NCI-H526 (cell line): ENCODE measurements at places on chromosomes 7 and 10.

- peak; percentile 95 for DNase-seq
These were observed 28.3 kb upstream of the FRMD4A start for GRCh38 chr10:14358886-14359573.

- no peak for DNase-seq
These were observed 85.0 kb upstream of the FAM180A start for GRCh38 chr7:135833642-135834041.

DNA sequence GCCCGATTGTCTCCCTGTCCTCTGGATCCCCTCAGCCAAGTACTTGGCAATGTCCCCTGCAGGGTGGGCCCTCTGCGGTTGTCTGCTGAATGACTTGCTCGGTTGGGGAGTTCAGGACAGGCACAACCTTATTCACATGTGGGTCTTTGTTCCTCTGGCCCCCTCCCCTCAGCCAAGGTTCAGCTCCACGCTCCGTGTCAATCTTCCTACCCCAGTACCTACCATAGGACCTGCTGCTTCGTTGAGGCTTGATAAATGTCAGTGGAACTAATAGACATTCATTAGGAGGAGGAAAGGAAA is 7.1 kb downstream of the CPA5 start:
- DNase-seq, result no peak

DNA sequence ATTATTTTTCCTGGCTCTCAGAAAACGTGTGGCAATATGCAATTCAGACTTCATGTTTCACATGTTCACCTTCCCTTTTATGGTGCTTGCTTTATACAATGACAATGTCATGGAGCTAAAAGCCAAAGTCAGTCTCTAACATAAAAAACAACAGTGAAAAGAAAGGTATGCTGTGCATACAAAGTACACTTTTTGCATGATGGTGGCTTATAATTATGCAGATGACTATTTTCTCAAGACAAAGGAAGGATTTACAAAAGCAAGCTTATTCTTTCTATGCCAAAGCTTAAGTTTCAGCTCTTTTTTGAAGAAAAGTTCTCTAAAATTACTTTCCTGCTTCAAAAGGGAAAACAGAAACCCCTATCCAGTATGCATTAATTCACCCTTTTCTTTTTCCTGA is 15.6 kb downstream of the ERCC6 start:
- DNase-seq, result no peak

DNA sequence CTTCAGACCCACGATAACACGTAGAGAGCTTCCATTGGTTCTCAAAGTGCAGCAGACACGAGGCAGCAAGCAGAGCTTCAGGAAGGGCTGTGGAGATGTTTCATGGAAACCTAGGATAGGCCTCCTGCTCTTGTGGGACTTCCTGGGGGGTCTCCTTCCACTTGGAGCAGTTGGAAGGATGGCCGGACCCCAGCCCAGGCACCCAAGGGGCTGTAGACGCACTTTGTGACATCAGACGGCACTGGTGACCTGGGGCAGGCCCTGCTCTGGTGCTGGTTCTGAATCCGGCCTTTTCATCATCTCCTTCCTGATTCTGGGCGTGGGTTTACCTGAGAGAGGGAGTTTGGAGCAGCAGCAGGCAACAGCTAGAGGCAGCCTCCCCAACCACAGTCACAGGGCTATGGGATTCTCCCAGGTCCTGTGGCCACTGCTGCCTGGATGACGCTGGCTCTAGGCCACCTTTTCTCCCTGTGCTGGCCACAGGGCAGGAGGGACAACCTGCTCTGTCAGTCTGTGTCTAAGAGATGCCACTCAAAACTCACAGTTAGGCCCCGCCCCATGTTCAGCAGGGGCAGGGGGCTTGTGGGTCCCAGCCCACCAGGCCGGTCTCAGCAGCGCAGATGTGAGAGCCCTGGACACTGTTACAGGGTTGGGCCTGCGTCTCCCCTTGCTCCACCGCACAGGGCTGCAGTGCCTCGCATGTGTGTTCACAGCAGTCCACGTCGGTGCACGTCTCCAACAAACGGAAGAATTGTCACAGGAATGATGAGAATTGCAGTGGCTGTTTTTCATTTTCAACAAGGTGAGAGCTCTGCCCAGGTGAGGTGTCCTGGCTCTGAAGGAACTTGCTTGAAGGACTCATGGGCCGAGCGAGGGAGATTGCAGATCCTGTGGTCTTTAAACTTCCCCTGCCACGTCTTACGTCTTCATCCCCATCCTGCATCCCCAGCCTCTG is 569.3 kb downstream of the TCERG1L start:
- DNase-seq, result no peak

- no peak for DNase-seq
These were observed 176.8 kb upstream of the FERD3L start for GRCh38 chr7:19322002-19322401.

DNA sequence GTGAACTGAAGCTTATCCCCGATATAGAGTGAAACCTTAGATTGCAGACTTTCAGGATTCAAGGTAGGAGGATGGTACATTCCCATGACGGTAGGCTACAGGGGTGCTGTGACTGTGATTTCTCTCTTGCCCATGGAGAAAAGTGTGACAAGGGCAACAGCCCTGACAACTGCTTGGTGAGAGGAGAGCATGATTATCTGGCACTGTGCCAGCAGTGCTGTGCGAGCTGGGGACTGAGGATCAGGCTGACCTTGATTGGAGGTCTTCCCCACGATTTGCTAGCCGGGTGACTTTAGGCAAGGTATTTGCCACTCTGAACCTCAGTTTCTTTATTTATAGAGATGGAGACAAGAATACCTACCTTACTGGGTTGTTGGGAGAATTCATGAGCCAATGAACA is 229.5 kb downstream of the PTEN start:
- DNase-seq, result no peak

DNA sequence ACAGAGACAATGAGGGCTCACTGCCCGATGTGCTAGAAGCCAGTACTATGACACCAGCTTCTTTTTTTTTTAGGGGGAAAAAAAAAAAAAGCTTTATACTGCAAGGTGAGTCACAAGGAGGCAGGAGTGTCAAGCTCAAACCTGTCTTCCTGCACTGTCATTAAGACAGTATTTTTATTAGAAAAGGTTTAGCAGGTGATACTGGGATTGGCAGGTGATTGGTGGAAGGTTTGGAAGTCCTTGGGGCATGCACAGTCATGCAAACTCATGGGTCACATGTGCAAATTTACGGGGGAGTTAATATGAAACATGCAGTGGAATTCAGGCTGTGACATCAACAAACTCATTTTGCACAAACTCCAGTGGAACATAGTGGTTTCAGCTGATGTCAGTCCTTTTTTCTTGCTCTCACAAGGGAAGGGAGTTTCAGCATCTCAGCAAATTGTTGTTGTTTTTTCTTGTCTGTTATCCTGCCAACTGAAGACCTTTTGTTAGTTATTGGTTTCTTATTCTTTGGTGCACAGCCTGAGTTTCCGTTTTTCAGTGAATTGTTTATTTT is 530.6 kb downstream of the ANKRD7 start:
- DNase-seq, result peak; percentile 8

DNA sequence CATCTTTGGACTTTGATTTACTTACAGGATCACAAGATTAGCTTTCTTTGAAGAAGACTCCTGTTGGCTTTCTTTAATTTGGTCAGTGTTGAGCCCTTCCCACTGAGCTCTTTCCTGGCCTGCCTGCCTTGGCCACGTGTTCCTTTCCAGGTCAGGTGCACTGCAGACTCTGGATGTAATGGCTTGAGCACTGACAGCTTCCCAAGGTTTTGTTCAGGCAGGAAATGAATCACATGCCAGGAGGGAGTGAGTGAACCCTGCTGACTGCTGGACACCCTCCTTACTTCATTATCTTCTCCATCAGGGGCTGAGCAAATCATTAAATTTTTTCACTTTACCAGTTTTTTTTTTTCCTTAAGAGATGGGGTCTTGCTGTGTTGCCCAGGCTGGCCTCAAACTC is 29.8 kb downstream of the SNX10 start:
- DNase-seq, result no peak

DNA sequence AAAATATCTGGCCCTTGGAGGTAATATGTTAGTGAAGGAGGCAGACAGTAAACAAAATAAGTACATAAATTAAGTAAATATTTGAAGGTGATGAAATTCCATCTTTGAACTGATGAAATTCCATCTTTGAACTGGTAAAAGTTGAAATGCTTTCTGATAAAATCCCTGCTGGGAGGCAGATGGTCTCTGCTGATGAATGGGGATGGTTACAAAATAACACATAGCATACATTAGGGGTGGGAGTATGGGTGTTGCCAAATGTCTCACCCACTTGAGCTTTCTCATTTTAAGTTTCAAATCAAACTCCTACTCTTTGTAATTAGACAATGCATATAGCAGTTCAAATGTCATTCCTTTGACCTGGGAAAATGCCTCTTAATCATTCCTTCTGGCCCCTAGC is 77.5 kb upstream of the SORCS3 start:
- no peak for DNase-seq

GRCh38 chr10:112811741-112812551 is 138.1 kb upstream of the TCF7L2 start:
- peak; percentile 60 for DNase-seq

DNA sequence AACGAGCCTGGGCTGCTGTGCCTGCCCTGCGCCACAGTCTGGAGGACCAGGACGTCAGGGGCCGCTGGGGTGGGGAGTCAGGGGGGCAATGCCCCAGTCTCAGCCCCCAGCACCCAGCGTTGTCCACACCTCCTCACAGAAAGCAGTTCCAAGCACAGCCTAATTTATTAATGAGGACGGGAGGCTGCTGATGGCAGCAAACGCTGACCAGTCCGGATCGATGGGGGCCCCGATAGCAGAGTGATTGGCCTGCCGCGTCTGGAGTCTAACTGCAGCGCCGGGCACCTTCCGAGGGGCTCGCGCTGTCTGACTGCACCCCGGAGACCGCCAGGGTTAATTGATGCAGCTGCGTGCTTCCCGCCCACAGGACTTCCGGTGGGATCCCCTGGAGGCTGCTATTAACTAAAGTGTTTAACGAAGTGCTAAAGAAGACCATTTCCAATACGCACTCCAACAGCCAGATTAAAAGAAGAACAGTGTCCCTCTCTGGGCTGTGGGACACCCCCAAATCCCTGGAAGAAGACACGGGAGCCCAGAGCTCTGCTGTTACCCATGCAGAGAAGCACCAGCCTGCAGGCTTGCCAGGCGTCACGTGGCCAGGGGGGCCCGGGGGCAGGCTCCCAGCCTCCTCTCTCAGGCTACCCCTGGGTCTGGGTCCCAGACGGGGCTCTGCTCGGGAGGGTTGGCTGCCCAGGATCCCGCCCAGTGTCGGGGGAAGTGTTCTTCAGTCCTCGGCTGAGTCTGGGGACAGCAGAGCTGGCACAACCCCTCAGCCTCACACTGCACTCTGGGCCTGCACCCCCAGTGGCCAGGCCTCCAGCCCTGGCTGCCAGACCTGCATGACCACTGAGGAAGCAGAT is 63.8 kb downstream of the MICALL2 start:
- DNase-seq, result no peak

DNA sequence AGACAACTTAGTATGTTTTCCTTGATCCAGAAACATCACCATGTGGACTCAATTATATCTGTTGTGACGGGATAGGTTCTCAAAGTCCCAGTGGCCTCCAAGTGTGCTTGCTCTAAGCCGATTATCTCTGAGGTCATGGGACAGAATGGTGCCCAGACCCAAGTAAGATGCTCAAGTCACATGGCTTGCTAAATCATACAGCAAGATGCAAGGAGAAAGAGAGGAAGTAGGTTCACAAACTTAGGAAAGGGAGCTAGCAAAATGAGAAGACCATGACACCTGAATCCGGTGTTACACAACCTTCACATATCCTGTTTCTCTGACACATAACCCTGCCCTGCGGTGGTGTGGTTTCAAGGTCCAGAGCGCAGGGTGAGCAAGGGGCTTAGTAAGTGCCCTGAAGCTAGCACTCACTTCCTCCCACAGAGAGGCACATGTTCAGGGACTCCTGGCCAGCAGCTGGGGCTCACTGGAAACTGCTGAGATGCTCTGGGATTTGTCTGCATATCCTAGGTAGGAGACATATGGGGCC is 590.9 kb upstream of the ANKRD30A start:
- DNase-seq, result no peak

GRCh38 chr10:79079054-79079397 is 10.3 kb downstream of the ZMIZ1 start:
- DNase-seq, result no peak

- DNase-seq, result peak; percentile 16
These were observed 4.1 kb upstream of the PLAU start for GRCh38 chr10:73906524-73907447.

GRCh38 chr7:33157311-33157710 is 27.9 kb downstream of the BBS9 start:
- no peak for DNase-seq

GRCh38 chr10:98472196-98472595 is 25.5 kb upstream of the HPS1 start:
- no peak for DNase-seq

DNA sequence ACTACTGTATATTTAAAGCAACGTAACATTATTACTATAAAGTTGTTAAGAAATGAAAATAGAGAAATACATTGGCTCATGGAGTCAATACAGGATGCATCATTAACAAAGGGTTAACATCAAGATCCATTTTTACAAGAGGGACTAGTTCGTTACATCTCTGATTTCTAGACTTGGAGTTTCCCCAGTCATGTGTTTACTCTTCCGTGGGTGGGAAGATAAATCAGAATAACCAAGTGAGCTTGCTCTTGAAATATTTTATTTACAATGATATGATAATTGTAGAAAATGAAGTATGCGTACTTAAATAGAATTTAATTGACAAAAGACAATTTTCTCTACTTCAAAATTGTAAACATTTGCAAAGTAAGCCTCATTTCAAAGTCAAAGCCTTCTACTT is 1.0 kb upstream of the PRKAR2B start:
- no peak for DNase-seq

- no peak for DNase-seq
These were observed 122.6 kb upstream of the ASAH2 start for GRCh38 chr10:50373821-50374501.

DNA sequence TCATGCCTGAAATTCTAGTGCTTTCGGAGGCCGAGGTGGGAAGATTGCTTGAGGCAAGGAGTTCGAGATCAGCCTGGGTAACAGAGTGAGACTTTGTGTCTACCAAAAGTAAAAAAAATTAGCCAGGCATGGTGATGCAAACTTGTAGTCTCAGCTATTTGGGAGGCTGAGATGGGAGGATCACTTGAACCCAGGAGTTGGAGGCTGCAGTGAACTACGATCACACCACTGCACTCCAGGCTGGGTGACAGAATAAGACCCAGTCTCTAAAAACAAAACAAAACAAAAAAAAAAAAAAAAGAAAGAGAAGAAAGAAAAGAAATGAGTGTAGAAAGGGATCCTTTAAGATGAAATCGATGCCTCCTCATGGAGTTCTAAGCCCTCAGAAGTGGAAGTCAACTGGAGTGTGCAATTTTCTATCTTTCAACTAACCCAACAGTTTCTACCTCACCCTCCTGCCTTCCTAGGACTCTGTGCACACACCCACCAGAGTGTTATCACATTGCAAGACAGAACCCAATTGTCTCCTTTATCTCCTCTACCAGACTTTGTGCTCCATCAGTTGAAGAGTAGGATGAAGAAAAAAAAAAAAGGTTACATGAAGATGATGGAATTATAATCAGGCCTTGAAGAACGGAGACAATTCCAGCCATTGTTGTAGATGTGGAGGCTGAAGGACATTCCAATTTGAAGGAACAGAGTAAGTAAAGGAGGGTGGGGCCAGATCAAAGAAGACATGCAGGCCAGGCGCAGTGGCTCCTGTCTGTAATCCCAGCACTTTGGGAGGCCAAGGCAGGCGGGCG is 26.9 kb downstream of the NYAP1 start:
- DNase-seq, result no peak
